T-helper 1 cell treated with Interleukin-12 subunit alpha and Interleukin-12 subunit beta and Interleukin-4 antibody, amounts not matched to agents 30 ng/mL and 1 ng/mL, for 36 hours (primary cell): ENCODE measurements at places on chromosomes 4 and X. TPM values are rescaled to one million over a fixed set of nuclear protein-coding genes. Genes with fewer than 3 reads are reported as not detected.

AFP gene
- total RNA-seq, result not detected in 2 replicates

CT47B1 gene
- not detected in 2 replicates for total RNA-seq

INPP4B gene
- total RNA-seq, result 23.7 and 27.0 TPM in 2 replicates

C4orf33 gene
- total RNA-seq, result 12.8 and 14.3 TPM in 2 replicates

PNMA5 gene
- total RNA-seq, result 0.34 and 0.37 TPM in 2 replicates

MAGEC2 gene
- total RNA-seq, result not detected in 2 replicates

GALNTL6 gene
- not detected in 2 replicates for total RNA-seq
